ENCODE measurements at places on chromosomes 2 and 18. TPM values are rescaled to one million over a fixed set of nuclear protein-coding genes. Genes with fewer than 3 reads are reported as not detected.

DNAJC5G gene
- total RNA-seq, result not detected

DPP4 gene
- total RNA-seq, result 16.2 TPM

PROKR1 gene
- total RNA-seq, result not detected

SERPINB12 gene
- total RNA-seq, result not detected

ODC1 gene
- total RNA-seq, result 319 TPM

KCNJ13 gene
- not detected for total RNA-seq

MARCHF4 gene
- 9.6 TPM for total RNA-seq

SERPINB4 gene
- total RNA-seq, result not detected

CDH2 gene
- total RNA-seq, result 42.4 TPM

PGAP1 gene
- 26.9 TPM for total RNA-seq

PTPRN gene
- total RNA-seq, result not detected

RTP5 gene
- total RNA-seq, result not detected

LRRC30 gene
- not detected for total RNA-seq

PAX3 gene
- total RNA-seq, result not detected

NEMP2 gene
- total RNA-seq, result 3.6 TPM

LAMA3 gene
- 8.0 TPM for total RNA-seq

TRPM8 gene
- not detected for total RNA-seq

ANO7 gene
- 1.7 TPM for total RNA-seq

TET3 gene
- 10.0 TPM for total RNA-seq

ERFE gene
- total RNA-seq, result 1.2 TPM

HOXD4 gene
- 8.7 TPM for total RNA-seq

MARS2 gene
- 7.2 TPM for total RNA-seq

CRYBA2 gene
- total RNA-seq, result not detected

SP100 gene
- 216 TPM for total RNA-seq

SP140 gene
- not detected for total RNA-seq

COL5A2 gene
- total RNA-seq, result 81.4 TPM

MC2R gene
- not detected for total RNA-seq

IRS1 gene
- under 0.01 TPM for total RNA-seq

ARL6IP6 gene
- 60.9 TPM for total RNA-seq

FEV gene
- total RNA-seq, result not detected

SOWAHC gene
- total RNA-seq, result 4.8 TPM

MDH1B gene
- total RNA-seq, result 0.65 TPM

APOB gene
- total RNA-seq, result 1.3 TPM

SIX2 gene
- 0.14 TPM for total RNA-seq

CCDC141 gene
- total RNA-seq, result 0.13 TPM

CAPN13 gene
- not detected for total RNA-seq

FAM237A gene
- total RNA-seq, result not detected

RPE gene
- total RNA-seq, result 108 TPM

SERPINB10 gene
- total RNA-seq, result 0.07 TPM

OBSL1 gene
- total RNA-seq, result 17.1 TPM

SERPINB11 gene
- not detected for total RNA-seq

SLC39A10 gene
- 62.5 TPM for total RNA-seq

VRK2 gene
- 72.8 TPM for total RNA-seq

UGT1A9 gene
- total RNA-seq, result not detected

KCTD1 gene
- 18.2 TPM for total RNA-seq

Data from thoracic aorta endothelial cell (primary cell).